BJ (cell line): ENCODE measurements at places on chromosomes 11 and 22. TPM values are rescaled to one million over a fixed set of nuclear protein-coding genes. Genes with fewer than 3 reads are reported as not detected.

Gene GAB2
- polyA plus RNA-seq = 8.4 and 12.2 TPM in 2 replicates

Gene TUBA8
- polyA plus RNA-seq = 1.2 and 1.3 TPM in 2 replicates

Gene GTSE1
- 8.2 and 12.2 TPM in 2 replicates for polyA plus RNA-seq

Gene CDC42EP2
- polyA plus RNA-seq = 11.7 and 23.2 TPM in 2 replicates

Gene C11orf91
- not detected in 2 replicates for polyA plus RNA-seq

Gene PLAAT5
- not detected in 2 replicates for polyA plus RNA-seq

Gene TREH
- polyA plus RNA-seq = not detected in 2 replicates

Gene RCOR2
- polyA plus RNA-seq = 1.6 and 2.5 TPM in 2 replicates

Gene MB
- 0.06 TPM in 1 of 2 replicates, not detected in the other for polyA plus RNA-seq

Gene PRRG4
- not detected in 2 replicates for polyA plus RNA-seq

Gene ZP1
- 0.36 and 0.67 TPM in 2 replicates for polyA plus RNA-seq

Gene KDM4D
- polyA plus RNA-seq = 0.97 and 1.1 TPM in 2 replicates

Gene GGTLC2
- polyA plus RNA-seq = not detected in 2 replicates

Gene LAYN
- 253 and 302 TPM in 2 replicates for polyA plus RNA-seq

Gene CEND1
- polyA plus RNA-seq = 0.23 and 0.25 TPM in 2 replicates

DNA sequence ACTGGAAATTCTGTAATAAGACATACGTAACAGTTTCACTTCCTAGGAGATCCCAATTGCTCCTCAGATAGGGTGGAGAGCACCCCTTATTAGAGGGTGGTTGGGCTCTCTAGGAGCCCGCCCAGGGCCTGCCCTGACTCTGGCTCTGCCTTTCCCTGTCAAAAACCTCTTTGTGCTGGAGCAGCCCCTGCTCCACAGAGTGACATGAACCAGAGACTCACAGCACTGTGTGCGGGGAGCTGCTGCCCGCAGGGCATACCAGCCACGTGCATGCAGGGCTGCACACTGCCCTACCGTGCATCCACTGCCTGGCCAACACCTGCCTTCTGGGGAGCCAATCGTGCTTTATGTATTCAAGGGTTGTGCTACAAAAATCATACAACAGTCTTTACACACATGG is 24.3 kb downstream of the KCNQ1OT1 start:
- no peak for DNase-seq

DNA sequence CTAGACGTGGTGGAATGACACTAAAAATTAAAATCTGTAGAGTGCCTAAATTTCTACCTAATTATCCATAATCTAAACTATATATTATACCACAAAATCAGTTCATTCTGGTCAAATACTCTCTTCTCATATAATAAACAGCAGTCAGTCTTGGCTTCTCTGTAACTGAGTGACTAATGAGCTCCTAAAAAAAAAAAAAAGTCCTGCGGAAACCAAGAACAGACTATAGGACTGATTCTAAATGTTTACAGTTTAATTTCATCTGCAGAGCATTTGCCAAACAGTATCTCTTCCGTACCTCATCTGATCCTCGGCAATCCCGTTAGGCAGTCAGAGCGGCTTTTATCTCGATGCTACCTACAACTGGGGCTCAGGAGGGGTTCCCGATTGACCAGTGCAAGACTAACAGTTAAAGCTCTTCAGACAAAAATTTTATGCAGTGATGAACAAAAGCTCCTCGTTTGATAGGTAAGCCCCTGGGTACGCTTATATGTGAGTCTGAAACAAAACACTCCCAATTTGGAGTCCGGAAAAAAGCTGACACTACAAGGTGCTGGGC is 686 bp downstream of the KIF18A start:
- no peak for DNase-seq

- DNase-seq = no peak
Observed at GRCh38 chr22:22507743-22508273, 734 bp downstream of the ZNF280B start.

DNA sequence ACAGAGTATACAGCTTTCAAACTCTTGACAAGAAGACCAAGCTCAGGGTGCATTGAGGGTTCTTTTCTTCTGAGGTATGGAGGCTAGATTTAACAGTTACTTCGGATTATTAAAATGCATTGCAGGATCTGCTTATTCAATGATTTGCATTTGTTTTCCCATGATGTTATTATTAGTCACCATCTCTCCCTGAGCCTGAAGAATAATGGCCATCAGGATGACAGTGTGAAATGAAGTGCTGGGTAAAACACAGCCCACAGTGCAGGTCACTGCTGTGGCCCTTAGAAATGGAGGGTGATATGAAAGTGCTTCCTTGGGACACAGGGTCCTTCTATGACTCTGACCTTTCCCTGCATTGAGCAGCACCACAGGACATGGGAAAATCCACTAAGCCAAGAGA is 40.0 kb downstream of the TECTA start:
- no peak for DNase-seq

DNA sequence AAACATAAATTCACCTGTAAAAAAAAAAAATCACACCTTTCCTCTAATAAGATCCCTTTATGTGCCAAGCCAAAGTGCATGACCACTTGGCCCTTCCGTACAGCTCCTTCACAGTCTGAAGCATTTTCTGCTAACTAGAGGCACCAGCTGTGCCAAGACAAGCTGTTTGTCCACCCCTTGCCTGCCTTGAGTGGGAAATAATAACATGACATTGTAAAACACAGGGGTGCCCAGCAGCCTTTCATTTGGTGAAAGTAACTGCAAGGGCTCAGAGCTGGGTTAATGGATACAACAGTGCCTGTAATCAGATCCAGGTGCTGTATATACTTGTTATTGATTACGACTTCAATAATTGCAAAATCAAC is 59.2 kb downstream of the DDIAS start:
- DNase-seq = no peak

- DNase-seq = no peak
Observed at GRCh38 chr11:34052608-34053160, 1.2 kb downstream of the CAPRIN1 start.

- no peak for DNase-seq
Observed at GRCh38 chr11:119520400-119520799, 97.4 kb upstream of the THY1 start.

- DNase-seq = no peak
Observed at GRCh38 chr22:50676180-50676636, 3.6 kb downstream of the SHANK3 start.

DNA sequence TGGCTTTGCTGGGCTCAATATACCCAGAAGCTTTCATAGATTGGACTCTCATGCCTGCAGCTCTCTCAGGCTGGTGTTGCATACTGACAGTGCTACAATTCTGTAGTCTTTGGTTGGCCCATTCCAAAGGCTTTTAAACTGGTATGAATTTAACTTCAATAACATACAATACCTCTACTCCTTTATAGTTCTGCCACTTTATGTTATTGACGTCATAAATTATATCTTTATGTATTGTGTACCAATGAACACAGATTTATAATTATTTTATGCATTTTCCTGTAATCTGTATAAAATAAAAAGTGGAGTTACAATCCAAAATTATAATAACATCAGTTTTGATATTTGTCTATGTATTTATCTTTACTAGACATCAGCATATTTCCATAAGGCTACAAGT is 16.2 kb downstream of the PATE2 start:
- no peak for DNase-seq

GRCh38 chr22:47107431-47107830 is 345.0 kb downstream of the TBC1D22A start:
- DNase-seq = peak; percentile 27

GRCh38 chr11:46686886-46687795 is 13.3 kb downstream of the ARHGAP1 start:
- DNase-seq = no peak

DNA sequence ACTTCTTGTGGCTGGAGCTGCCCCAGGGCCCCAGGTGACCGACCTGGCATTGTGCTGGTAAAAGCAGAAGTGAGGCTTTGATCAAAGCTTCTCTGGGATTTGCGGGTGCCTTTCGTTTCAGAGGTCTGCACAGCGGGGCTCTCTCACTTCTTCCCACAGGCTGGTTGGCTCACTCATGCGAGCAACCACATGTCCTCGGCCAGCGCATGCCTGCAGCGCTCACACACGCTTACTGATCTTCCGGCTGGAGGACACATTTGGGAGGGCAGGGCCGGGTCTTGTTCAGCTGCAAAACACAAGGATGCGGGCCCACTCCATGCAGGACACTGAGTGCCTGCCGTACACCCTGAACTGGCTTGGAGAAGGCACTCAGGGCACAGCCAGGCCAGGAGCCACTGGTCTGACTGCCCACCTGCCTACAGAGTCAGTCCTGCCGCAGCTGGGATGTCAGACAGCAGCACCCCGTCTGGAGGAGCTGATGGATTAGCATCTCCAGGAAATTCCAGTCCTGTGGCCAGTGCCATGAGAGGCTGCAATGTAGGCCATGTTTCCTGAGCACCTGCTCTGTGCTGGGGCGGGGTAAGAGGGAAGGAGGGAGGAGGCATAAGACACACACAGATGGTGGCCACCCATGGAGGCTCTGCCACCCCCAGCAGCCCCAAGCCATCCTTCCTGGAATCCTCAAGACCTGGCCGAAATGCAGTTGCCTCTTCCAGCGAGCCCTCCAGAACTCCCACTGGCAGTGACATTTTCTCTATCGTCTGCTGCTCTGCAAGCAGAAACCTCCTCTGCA is 1383.2 kb downstream of the BRD1 start:
- no peak for DNase-seq

DNA sequence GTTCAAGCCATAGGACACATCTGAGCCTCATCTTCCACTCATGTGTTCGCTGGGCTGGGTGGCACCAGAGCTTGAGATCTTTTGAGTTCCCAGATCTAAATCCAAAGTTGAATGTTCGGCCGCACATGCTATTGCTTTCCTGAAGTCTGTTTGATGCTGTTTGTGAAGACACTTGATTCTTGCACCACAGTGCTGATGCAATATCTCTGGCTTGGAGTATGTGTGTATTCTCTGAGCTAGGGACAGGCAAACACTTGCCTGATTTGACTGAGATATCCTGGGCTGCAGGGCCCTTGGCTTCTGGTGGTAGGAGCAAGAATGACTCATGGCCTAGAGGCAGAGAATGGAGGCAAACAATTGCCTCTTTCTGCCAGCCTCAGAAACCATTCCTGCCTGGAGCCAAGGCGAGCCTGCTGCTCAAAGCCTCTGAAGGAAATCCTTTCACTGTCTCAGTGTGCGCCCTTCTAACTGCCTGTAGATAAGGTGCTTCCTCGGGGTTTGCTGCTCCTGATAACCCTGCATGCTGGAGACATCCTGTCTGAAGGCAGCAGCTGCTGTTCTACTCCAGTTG is 73.0 kb downstream of the CYB5R2 start:
- DNase-seq = no peak

GRCh38 chr11:9951807-9952206 is 287.9 kb downstream of the SWAP70 start:
- DNase-seq = no peak

DNA sequence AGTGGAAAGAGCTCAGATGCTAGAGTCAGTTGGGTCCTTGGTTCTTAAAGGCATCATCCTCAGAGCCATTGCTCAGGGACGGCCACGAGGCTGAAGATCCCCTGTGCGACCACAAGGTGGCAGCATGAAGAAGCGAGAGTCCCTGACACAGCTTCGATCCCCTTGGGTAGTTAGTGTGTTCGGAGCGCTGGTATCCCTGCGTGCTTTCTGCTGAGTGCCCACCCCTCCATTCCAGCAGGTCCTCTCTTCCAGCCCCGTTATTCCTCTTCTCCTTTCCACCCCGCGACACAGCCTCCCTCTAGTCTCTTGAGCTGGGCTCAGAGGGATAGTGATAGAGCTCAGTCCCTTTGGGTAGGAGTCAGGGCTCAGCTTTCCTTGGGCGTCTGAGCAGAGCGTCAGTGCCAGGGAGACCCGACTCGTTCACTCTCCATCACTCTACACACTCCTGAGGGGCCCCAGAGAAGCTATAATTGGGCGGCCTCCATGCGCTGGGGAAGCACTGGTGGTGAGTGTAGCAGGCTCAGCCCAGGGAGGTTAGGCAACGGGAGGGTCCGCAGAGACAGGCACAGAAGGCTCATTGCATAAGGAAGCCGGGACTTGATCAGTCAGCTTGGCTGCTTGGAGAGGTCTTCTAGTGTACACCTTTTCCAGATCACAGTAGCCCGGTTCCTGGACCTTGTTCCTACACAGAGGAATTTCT is at the start of gene OR51D1:
Gene OR51D1, plus strand, starts transcription at position 516 of the 700 bp plus-strand sequence. CDS start 2,314 bp downstream, outside the sequence.
- no peak for DNase-seq

DNA sequence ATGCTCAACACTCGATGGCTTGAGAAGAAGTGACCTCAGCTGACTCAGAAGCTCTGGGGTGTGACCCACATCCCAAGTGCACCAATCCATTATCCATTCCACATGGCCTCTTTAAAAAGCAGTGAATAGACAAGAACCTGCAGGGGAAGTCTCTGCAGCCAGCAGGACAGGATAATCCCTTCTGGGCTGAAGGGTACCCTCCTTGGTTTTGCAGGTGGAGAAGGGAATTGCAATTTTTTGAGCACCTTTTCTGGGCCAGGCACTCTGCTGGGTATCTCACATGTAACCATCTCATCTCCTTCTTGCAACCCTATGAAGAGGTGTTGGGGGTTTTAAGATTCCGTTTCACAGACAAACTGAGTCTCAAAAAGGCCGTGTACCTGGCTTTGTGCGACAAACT is 76.6 kb downstream of the MYO18B start:
- no peak for DNase-seq

- no peak for DNase-seq
Observed at GRCh38 chr11:8268530-8269400, 5.1 kb upstream of the LMO1 start.

DNA sequence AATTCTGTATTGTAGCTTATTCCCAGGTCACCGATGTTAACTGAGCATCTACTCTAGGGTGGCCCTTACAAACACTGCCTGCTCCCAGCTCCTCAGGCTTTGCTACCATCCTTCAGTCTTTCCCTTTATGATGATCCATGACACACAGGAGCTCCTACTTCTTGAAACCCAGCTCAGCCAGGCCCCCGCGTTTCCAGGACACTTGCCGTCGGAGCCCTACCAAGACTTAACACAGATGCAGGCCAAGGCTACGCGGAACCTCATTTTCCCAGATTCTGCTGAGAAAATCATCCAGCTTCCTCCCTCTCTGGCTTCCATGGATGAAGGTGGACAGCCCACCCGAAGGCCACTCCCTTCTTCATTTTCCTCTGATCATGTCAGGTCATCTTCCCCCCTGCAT is 18.6 kb downstream of the IGSF9B start:
- DNase-seq = no peak

- no peak for DNase-seq
Observed at GRCh38 chr11:64729851-64730382, 6.9 kb upstream of the NRXN2 start.

GRCh38 chr11:71936825-71937224 is 8.0 kb downstream of the RNF121 start:
- no peak for DNase-seq

DNA sequence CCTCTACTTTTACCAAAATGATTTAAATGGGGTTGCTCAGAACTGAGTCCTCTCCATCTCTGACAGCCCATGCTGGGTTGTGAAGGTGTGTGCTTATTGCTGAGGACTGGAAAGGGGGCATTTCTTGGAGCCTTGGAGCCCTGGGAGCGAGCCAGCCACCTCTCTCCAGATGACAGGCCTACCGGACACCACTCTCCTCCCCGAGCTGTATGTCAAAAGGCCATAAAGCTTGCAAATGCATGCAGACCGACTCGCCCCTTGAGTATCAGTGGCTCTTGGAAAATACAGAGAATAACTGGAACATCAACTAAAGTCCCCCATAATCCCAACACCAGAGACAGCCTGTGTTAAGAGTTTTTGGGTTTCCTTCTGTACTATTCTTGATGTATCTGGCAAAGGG is 67.9 kb upstream of the PITPNB start:
- DNase-seq = no peak
